ENCODE measurements at places on chromosomes 6 and 20.

DNA sequence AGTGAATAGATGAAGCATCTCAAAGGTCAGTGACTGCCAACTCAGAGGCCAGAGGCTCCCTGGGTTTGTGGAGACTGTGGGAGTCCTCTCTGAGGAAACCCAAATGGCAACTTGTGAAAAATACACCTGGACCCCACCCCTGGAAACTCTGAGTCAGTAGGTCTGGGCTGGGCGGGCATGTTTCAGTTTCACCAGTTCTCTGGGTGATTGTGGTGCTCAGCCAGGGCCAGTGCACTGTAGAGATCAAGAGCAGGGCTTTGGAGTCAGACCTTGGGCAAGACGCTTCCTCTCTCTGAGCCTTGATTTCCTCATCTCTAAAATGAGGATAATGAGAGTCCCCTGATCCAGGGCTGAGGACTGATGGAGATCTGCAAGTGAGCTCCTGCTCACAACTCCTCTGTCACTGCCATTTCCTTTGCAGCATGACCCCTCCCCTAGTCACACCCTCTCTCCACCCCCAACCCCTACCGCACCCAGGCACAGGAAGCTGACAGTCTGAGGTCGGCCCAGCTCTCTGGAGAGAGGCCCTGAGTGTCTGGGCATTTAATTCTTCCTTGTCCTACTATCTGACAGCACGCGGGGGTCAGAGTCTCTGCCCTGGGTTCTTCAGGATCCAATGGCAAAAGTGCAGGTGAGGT lies 5.1 kb downstream of the DEF6 start:
- no peak for DNase-seq

DNA sequence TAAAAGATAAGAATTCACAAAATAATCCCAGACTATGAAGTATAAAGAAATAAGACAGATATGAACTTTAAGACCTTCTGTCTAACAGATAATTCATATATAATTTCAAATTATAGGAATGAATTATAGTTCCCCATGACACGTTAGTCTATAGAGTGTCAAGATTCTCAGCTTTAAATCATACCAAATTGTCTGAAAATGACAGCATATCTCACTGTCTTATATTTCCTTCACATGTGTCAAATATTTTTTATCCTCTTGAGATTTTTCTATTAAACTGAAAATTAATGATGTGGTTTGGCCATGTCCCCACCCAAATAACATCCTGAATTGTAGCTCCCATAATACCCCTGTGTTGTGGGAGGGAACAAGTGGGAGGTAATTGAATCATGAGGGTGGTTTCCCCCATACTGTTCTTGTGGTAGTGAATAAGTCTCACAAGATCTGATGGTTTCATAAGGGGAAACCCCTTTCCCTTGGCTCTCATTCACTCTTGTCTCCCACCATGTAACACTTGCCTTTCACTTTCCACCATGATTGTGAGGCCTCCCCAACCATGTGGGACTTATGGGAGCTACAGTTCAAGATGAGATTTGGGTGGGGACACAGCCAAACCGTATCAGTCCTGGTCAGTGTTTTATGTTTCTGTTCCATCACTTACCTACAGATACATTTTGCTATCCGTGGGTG lies 825.3 kb upstream of the GJE1 start:
- DNase-seq = no peak

DNA sequence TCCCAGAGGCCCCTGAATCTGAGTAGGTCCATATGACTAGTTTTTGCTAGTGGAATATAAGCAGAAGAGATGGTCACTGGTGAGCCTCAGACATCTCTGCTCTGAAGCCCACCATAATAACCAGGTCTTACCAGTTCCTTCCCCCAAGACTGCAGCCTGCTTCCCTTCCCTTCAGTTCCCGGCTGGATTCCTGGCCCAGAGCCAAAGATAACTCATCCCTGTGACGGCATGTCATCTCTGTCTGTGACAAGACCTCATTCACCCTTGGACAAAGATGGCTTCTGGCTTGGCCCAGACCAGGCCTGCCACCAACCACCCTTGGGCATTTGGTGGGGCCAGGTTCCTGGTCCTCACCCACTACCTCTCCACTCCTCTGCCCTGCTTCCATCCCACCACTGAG lies 145.5 kb upstream of the TOP1 start:
- DNase-seq = no peak

DNA sequence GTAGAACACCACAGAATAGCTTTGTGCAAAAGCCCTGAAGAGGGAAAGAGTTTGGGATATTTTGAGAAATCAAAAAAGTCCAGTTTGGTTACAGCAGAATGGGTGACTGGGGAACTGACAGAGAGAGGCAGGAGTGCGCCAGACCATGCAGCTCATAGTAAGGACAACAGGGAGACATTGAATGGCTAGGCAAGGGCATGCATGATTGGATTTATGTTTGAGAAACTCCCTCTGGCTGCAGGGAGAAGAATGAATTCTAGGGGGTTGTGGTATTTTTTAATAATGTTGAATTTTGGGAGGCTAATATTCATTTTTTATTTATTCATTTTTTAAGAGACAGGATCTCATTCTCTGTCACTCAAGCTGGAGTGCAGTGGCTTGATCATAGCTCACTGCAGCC lies 49.9 kb downstream of the TGM2 start:
- no peak for DNase-seq

DNA sequence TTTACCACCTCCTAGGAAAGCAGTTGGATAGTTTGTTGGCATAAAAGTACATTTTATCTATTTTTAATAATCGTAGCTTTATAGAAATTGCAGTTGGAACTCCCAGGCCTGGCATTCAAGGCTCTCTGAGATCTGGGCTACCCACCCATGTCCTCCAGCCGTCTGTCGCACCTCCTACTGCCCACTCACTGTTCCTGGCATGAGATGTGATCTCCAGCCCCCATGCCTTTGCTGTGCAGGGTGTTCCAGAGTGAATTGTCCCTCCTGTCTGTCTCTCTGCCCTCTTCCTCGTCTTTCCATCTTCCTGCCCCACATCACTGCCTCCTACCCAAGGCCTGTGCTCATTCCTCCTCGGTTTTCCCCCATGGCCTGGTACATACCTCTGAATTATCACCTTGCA lies 50.7 kb downstream of the PTPN1 start:
- no peak for DNase-seq

- peak; percentile 96 for DNase-seq
Observed at GRCh38 chr6:142845624-142846458, 99.1 kb downstream of the HIVEP2 start.

- no peak for DNase-seq
Observed at GRCh38 chr6:160293844-160294243, 35.2 kb upstream of the SLC22A2 start.

GRCh38 chr6:7378740-7379139 lies 10.8 kb downstream of the CAGE1 start:
- DNase-seq = no peak

DNA sequence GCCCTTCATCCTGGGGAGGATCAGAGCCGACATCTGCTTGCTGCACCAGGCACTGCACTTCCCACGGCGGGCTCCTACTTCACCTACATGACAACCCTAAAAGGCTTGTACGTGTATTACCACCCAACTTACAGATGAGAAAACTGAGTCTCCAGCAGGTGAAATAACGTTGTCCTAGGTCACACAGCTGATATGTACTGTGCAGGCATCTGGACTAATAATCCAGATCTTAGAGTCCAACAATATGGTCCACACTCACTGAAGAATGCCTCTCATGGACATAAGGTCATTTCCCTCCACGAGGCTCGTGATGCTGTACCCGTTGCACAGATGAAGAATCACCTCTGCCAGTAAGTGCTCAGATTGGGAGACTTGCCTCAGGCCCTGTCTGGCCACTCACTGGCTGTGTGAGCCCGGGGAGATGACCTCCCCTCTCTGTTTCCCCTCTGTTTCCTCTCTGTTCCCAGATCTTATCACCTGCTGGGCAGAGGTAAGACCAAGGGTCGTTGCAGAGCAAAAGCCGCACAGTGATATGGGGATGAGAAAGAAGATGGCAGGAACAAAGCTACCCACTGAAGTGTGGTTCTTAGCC lies 32.1 kb downstream of the TGM2 start:
- no peak for DNase-seq

GRCh38 chr6:17865798-17866725 lies 121.4 kb downstream of the KIF13A start:
- no peak for DNase-seq

GRCh38 chr20:61120595-61121515 lies 131.2 kb upstream of the CDH4 start:
- peak; percentile 79 for DNase-seq

DNA sequence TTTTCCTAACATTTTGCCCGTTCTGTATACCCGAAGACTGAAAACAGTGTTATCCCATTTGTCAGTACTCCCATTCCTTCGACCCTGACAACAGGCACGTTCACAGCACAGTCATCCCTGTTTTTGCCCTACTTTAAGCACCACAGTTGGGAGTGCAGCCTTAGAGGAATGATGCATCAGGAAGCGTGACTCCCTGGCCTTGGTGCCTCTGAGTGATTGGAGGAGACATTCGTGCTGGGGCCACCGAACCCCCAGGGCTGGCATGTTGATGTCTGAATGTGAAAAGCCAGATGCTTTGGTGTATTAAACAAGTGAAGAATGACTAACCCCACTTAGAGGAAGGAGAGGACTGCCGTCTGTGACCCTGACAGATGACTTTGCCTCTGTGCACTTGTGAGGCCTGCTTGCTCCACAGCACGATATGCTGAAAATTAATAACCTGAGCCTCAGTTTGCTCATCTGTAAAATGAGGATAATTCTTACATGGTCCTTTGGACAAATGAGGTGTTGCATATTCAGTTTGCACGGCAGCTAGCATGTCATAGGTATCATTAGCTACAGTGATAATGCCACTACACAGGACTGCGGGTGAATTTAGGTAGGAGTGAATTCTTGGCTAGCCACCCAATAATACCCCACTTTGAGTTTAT lies 36.0 kb downstream of the STK35 start:
- DNase-seq = no peak

- no peak for DNase-seq
Observed at GRCh38 chr6:135496800-135497411, 634 bp downstream of the AHI1 start.

- peak; percentile 87 for DNase-seq
Observed at GRCh38 chr20:461254-462198, 807 bp downstream of the TBC1D20 start.

GRCh38 chr20:14142171-14142570 lies 146.9 kb downstream of the MACROD2 start:
- no peak for DNase-seq

DNA sequence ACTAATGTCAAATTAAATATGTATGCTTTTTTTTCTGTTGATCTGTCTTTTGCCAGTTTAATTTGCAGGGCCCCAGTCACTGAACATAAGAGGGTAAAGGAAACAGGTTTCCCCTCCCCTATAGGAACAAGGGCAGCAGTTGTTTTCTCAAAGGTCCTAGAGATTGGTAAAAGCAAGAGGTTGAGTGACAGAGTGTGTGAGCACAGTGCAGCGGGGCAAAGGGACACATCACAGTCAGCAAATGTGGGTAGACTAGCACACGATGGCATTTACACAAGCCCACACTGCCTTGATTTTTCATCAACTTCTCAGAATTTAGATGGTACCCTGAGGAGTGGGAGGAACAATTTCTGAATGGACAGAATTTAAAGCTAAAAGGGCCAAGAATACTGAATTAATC lies 138.7 kb upstream of the MYLIP start:
- DNase-seq = no peak

GRCh38 chr6:24140591-24140990 lies 14.6 kb downstream of the NRSN1 start:
- DNase-seq = no peak

- no peak for DNase-seq
Observed at GRCh38 chr20:54849741-54850140, 374.3 kb downstream of the DOK5 start.

- no peak for DNase-seq
Observed at GRCh38 chr6:164414695-164415094, 894.7 kb downstream of the C6orf118 start.

GRCh38 chr6:165630544-165630953 lies 32.5 kb downstream of the PDE10A start:
- no peak for DNase-seq
